ENCODE measurements at places on chromosomes 13 and 19.

- no peak for DNase-seq
These were observed 491.0 kb downstream of the FGF9 start for GRCh38 chr13:22161871-22162270.

DNA sequence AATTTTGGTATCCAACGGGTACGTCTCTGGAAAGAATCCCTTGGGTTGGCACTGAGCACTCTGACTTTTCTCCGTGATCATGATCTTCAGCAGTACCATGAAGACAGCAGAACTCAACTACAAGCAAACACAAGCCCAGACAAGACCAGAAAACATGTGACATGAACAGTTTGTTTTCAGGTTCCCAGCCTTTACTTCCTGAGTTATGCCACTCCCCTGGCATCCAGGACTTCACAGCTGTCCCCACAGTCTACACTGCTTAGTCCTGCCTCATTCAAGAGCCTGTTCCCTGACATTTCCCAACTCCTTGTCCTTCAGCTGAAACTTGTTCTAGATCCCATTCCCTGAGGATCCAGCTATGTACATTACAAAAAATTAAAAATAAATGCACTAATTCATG is 4.9 kb upstream of the N4BP2L1 start:
- no peak for DNase-seq

- DNase-seq = no peak
These were observed 337.0 kb upstream of the SLC10A2 start for GRCh38 chr13:103403148-103403740.

- no peak for DNase-seq
These were observed 4.0 kb downstream of the CEACAM1 start for GRCh38 chr19:42524250-42524649.

GRCh38 chr19:15923702-15924101 is 10.6 kb downstream of the CYP4F11 start:
- DNase-seq = no peak

GRCh38 chr13:33519561-33520467 is 234.3 kb upstream of the STARD13 start:
- DNase-seq = no peak

DNA sequence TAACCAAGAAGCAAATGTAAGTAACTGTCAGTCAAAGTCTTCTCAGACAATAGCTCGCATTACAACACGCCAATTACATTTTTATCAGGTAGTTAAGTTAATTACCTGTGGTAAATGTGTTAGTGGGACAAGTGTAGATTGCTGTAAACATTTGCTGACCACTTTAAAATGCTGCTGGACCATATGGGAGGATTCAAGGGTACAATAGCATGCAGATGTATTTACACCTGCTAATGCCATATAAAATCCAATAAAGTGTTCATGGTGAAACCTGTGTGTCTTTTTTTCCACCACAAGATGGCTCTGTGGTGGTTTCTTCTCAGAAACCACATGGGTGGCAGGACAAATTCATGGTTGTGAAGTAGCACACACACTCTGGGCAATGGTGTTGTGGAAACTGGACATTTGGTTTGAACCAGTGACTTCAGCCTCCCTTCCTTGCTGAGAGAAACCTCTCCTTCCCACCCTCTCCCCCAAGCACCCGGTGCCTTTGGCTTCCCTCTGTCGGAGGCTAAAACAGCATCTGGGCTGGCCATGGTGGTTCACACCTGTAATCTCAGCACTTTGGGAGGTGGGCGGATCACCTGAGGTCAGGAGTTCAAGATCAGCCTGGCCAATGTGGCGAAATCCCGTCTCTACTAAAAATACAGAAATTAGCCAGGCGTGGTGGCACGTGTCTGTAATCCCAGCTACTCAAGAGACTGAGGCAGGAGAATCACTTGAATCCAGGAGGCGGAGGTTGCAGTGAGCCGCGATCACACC is 18.1 kb upstream of the GTF3A start:
- no peak for DNase-seq

DNA sequence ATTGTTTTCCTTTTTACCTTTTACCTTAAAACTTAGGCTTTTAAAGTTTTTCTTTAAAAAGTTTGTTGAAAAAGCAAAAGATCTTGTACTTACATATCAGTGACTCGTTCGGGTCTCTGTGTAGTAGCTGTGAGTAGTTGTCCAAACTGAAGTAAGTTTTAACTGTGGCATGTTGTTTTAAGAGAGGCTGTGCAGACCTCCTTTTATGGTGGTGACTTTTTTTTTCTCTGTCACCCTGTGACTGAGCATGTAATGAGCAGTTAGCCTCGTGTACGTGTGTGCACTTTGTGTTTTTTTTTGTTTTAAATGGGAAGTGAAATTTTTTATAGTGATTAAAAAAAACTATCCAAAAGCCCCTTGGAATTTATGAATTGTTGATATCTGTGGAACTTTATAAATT is at the start of gene GPR183:
Gene GPR183, minus strand, starts transcription at position 153 of the 400 bp plus-strand sequence. CDS start 11,254 bp downstream, outside the sequence.
- no peak for DNase-seq

DNA sequence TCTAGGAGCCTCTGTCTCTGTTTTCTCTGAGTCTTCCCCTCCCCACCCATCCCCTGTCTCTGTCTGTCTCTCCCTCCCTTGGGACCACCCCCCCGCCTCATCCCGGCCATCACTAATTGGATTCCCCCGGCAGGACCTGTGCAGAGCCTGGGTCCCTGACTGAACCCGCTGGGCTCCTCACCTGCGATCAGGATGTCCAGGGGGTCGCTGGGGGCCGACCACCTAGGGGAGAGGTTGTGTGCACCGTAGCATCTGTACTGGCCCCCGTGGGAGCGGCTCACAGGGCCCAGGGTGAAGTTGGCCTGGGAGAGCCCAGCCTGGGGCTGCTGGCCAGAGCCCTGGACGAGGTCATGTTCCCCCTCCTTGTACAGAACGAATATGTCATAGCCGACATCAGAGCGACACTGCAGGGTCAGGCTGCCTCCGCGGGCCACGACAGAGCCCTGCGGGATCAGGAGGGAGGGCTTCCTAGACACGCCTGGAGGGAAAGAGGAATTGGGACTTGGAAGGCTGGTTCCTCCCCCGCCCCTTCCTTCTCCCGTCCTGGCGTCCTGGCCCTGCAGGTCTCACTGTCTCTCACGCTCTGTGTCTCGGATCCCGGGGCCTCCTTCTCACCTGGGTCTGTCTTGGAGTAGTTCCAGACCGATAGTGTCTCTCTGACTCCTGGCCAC is 1.8 kb downstream of the LILRB5 start:
- no peak for DNase-seq

All from HS-5 (cell line).